Left renal pelvis (tissue), 4 donors: ENCODE measurements at places on chromosomes 12 and 14. TPM values are rescaled to one million over a fixed set of nuclear protein-coding genes. Genes with fewer than 3 reads are reported as not detected.

Gene SLC5A8
- polyA plus RNA-seq = 25.2 TPM

Gene TTC9
- polyA plus RNA-seq = 3.8 TPM

Gene NRXN3
- polyA plus RNA-seq = 6.4 TPM

Gene CCDC184
- 0.34 TPM for polyA plus RNA-seq

Gene CCDC196
- 0.14 TPM for polyA plus RNA-seq

Gene PDZRN4
- polyA plus RNA-seq = 7.1 TPM

Gene NYNRIN
- 95.5 TPM for polyA plus RNA-seq

Gene CPNE6
- polyA plus RNA-seq = not detected

Gene PRPF39
- polyA plus RNA-seq = 71.0 TPM

Gene LYZ
- polyA plus RNA-seq = 23.2 TPM

Gene P2RX2
- polyA plus RNA-seq = 1.6 TPM

Gene PCED1B
- polyA plus RNA-seq = 1.5 TPM

Gene TAS2R46
- polyA plus RNA-seq = not detected

Gene DLK1
- 15.3 TPM for polyA plus RNA-seq

Gene KLC1
- 154 TPM for polyA plus RNA-seq

Gene CLEC4D
- 0.49 TPM for polyA plus RNA-seq
